NCI-H2107 (cell line): ENCODE measurements at places on chromosomes 5 and 9.

DNA sequence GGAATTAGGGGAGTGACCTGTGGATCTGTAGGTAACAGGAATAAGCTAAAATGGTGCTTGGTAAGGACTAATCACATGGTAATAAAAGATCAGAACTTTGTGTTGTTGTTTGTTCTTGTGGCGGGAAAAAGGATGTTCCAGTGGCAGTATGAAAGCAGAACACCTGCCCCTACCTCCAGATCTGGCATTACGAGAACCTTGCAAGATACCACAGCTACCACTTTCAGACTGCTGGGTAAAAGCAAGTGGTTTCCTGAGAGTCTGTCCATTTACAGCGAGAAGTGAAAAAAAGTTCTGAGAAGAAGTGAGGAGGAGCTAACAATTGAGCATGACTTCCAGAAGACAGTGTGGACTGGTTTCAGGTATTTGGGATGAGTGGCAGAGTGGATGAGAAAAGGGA, 252.5 kb downstream of the TLE4 start:
- no peak for DNase-seq

GRCh38 chr5:1209896-1210776, 8.7 kb downstream of the SLC6A19 start:
- DNase-seq: no peak

GRCh38 chr9:75142202-75142601, 53.9 kb downstream of the OSTF1 start:
- DNase-seq: no peak

- DNase-seq: no peak
Measured at GRCh38 chr5:9889511-9889910, 259.4 kb upstream of the TAS2R1 start.

GRCh38 chr5:79552984-79553383, 39.0 kb upstream of the HOMER1 start:
- no peak for DNase-seq

DNA sequence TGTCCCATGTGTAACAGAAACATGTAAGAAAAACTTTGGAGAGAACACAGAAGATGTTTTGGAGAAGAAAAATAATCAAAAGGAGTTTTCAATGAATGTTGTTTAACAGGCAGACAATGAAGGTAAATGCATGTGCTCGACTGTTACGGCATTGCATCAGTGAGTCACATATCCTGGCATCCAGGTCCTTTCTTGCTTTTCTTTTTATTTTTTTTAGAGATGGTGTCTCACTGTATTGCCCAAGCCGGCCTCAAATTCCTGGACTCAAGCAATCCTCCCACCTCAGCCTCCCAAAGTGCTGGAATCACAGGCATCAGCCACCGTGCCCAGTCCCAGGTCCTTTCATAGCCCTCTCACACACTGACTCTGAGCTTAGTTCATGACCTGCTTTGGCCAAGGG, 181.8 kb downstream of the DTWD2 start:
- DNase-seq: no peak

DNA sequence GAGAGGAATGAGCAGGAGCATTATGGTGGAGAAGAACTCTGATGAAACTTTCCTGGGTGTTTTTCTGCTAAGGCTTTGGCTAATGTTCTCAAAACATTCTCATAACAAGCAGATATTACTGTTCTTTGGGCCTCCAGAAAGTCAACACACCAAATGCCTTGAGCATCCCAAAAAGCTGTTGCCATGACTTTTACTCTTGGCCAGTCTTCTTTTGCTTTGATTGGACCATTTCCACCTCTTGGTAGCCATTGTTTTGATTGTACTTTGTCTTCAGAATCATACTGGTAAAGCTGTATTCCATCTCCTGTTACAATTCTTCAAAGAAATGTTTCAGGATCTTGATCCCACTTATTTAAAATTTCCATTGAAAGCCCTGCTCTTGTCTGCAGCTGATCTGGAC, 139.6 kb downstream of the MAN2A1 start:
- DNase-seq: no peak

DNA sequence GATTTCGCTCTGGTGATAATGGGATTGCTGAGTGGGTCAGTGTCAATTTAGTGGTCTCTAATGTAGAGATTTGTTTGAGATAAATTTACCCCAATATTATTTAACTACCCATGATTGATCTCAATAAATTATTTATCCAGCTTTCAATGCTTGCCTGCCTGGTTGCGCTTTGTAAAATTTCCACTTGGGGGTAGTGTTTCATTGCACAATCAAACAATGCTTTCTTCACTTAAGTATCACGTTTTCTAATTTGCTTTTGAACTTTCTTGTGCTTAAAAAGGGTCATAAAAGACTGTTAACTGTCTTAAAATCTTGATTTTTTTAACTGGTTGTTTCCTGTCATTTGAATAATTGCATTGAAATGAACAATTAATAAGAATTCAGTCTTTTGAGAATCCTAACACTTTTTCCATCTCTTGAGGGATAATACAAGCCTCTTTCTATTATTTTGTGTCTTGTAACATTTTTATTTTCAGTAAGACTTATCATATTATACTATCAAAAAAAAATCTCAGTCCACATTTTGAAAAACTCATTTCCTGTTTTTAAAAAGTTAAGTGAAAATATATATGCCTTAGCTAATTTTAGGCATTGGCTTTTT, 18.7 kb downstream of the HSD17B4 start:
- DNase-seq: no peak

- DNase-seq: no peak
Measured at GRCh38 chr9:136858844-136859757, 7.0 kb downstream of the MAMDC4 start.

DNA sequence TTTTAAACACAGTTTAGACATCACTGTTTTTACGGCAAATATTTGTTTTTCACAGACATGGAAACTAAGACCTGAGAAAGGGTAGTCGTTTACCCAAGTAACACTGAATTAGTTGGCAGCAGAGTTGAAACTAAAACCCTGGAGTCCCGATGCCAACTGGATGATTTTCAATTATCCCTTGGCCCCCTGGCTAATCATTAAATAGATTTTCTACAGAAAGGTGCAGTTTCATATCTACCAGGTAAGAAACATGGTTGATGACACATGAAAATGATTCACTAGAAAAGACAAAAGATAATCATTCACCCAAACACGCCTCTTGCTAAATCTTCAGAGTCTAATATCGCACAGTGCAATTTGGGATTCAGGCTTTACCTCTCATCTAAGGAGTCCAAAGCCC, 136.9 kb downstream of the SEMA5A start:
- no peak for DNase-seq

DNA sequence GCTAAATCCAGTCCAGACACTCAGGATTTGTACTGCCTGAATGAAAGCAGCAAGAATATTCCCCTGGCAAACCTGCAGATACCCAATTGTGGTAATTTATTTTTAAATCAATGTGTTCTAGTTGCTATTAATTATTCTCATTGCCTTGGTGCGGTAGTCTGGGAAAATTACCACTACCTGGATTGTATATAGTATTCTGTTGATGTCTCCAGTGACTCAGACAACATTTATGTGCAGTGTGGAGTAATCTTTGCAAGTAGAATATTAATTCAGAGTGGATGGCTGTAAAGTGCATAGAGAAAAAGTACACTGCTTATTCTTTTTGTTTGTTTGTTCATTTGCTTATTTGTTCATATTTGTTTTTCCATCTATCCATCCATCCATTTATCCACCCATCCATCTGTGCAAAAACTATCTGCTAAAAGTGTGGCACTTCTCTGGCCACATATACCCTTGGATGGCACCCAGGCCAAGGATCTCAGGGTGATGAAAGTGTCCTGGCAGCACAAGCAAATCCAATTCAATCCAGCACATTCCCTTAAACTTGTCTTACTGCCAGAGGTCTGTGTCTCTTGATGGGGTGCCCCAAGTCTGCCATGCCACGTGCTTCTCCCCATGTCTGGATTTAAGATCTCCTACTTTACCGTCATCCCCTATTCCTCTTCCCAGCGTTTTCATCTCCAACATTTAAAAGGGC, 41.3 kb downstream of the NTRK2 start:
- no peak for DNase-seq

GRCh38 chr9:116654059-116654355, 33.1 kb upstream of the TRIM32 start:
- DNase-seq: no peak

GRCh38 chr9:93012963-93013855, 45.3 kb upstream of the SUSD3 start:
- no peak for DNase-seq

- no peak for DNase-seq
Measured at GRCh38 chr9:122128969-122129343, 30.6 kb downstream of the NDUFA8 start.

DNA sequence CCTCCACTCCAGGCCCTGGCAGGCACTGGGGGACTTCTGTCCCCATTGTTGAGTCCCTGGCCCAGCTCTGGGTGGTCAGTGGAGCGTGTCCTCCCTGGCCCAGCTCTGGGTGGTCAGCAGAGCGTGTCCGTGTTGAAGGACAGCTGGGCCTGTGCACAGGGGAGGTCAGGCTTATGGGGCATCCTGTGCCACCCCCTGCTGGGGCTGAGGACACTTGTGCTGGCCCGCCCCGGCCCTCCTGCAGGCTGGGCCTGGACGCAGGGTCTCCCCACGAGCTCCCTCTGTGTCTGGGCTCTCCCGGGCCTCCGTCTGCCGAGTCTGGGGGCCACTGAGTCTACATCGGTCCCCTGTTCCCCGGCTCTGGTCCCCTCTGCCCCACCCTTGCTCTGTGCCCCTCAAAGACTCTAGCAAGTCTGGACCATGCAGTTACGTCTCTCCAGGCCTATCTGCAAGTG, 11.5 kb upstream of the CLIC3 start:
- no peak for DNase-seq

GRCh38 chr5:133199417-133200178, 147.8 kb downstream of the HSPA4 start:
- no peak for DNase-seq

DNA sequence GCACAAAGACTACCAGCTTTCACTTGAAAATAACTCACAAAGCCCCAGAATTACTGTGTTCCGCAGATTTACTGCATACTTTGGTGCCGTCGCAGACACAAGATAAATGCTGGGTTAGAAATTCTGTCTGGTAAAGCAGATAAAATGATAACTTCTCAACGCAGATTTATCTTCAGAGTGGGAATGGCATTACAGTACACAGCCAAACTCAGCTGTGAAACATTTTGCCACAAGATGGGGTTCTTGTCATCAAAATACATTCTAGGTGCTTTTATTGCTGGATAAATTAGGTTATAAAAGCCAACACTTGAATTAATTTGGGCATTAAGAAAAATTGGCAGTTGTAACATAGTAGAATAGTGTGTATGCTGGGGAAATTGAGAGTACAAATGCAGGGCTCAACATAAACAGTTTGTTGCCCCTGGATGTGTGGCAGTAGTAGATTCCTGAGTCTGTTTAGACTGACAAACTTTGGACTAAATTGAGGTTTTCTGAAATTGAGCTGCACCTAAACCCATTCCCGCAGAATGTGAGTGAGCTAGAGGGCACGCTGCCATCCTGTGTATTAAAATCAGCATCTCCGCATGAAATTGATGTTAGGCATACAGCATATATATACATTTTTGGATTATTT, 61.1 kb downstream of the LMNB1 start:
- DNase-seq: no peak

- no peak for DNase-seq
Measured at GRCh38 chr5:23169660-23170416, 316.7 kb upstream of the CDH12 start.

DNA sequence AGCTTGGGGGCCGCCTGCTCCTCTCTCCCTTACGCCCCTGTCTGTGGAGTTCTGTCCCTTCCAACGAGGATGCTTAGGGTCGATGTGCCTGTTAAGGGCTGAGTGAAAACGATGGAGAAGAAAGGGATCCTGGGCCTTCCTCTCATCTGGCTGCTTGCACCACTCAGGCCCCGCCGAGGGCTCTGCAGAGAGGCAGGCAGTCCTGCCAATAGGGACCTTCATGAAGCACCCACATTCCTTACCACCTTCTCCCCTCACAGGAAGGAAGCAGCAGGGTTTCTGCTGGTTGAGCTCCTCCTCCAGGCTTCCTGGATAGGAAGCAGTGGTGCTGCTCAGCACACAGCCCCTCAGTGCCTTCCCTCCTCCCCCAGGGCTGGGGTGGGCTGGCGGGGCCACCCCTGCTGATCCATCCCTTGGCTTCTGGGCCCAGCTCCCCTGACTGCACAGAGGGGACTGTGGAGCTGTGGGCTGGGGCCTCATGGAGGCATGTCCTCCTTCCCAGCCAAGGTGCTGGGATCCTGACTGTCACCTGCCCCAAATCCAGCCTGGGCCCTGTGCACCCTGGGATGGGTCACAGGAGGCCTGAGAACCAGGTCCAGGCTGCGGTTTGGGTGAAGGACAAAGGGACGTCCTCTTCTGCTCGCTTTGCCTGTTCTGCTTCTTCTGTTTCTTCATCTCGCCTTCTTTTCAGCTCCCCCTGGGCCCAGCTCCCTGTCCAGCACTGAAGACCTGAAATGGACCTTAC, 50.5 kb downstream of the AHRR start:
- no peak for DNase-seq

GRCh38 chr5:92887254-92887653, 693.8 kb downstream of the NR2F1-AS1 start:
- no peak for DNase-seq

DNA sequence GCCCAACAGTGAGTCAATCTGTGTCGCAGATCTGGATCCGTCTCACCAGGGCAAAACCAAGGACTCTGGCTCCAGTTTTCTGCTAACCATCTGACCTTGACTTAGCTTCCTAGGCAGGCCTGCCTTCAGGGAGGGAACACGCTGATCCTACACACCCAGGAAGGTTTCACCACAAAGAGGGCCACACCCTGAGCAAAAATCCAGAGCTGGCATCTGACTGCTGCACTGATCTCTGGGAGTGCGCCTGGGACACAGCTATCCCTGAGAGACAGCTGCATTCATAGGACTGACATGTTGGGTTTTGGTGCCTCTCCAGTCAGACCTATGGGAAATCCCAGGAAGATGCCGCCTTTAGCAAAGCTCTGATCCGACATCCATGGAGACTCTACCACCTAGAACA, 47.5 kb downstream of the CDK5RAP2 start:
- no peak for DNase-seq

GRCh38 chr5:136242136-136242535, 49.2 kb upstream of the SMIM32 start:
- no peak for DNase-seq

- no peak for DNase-seq
Measured at GRCh38 chr5:35810601-35811000, 46.1 kb upstream of the IL7R start.

- DNase-seq: no peak
Measured at GRCh38 chr5:104312481-104312880, 749.9 kb upstream of the NUDT12 start.

DNA sequence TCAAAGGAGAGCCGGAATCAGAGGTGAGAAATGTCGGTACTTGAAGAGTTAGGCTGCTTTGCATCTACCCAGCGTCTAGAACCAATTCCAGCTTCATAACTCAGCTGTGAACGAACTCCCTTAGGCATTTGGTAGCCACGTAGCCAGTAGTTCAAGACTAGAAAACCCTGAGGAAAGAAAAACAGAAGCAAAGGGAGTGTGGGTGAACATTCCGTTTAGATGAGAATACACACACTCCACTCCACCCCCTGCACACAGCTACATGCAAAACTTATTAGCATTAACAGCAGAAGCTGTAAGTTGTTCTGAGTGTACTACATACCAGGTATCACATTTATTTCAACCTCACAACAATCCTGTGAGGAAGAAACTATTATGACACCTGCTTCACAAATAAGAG, 78.3 kb downstream of the SMIM23 start:
- no peak for DNase-seq

GRCh38 chr9:38639577-38639940, 19.2 kb upstream of the ANKRD18A start:
- DNase-seq: no peak

- no peak for DNase-seq
Measured at GRCh38 chr9:1939926-1940368, 75.2 kb upstream of the SMARCA2 start.

- no peak for DNase-seq
Measured at GRCh38 chr9:124218438-124218982, 39.2 kb upstream of the NEK6 start.

- no peak for DNase-seq
Measured at GRCh38 chr5:140336388-140336787, 10.0 kb downstream of the HBEGF start.
